ENCODE measurements at places on chromosomes 6 and 20.

DNA sequence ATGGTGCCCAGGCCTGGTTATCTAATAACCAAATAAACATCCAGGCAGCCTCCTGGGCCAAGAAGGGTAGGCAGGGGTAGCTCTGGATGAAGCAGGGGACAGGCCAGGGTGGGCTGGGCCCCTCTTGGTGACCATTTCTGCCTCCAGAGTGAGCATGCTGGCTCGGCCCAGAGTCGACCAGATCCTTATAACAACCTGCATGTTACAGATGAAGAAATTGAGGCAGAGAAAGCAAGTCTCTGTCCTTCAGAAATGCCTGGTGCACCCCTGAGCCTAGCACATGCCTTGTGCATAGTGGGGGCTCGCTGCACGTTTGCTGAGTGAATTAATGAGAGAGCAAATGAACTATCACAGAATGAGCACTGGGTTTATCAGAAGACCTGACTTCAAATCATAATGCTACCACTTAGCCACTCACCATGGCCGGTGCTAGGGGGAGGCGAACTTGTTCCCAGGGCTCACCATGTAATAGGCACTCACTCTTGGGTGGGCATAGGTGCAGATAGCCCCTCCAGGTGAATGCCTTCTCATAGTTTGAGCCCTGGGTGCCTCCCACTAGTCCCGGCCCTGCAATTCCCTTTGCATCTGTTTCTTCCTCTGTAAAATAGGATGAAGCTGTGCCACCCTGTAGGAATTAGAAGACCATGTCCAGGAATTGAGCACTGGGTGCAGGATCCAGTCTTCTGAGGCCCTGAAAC lies 3.8 kb upstream of the APCDD1L start:
- DNase-seq, result no peak

DNA sequence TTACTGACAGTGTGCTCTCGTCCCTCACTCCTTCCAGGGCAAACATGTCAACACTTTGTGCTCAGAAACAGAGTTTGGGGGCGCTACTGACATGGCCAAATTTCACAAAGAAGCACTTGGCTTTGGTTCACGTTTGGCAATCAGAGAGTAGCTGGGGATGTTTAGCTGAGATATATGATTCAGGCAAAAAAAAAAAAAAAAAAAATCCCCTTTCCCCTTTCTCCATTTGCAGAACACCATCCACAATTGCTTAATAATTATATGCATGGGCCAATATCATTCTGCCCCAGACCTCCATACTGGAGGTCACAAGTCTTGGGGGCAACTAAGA lies 128.4 kb upstream of the ADGRF1 start:
- no peak for DNase-seq

- DNase-seq, result no peak
These were observed 190.4 kb upstream of the JAG1 start for GRCh38 chr20:10864076-10864672.

DNA sequence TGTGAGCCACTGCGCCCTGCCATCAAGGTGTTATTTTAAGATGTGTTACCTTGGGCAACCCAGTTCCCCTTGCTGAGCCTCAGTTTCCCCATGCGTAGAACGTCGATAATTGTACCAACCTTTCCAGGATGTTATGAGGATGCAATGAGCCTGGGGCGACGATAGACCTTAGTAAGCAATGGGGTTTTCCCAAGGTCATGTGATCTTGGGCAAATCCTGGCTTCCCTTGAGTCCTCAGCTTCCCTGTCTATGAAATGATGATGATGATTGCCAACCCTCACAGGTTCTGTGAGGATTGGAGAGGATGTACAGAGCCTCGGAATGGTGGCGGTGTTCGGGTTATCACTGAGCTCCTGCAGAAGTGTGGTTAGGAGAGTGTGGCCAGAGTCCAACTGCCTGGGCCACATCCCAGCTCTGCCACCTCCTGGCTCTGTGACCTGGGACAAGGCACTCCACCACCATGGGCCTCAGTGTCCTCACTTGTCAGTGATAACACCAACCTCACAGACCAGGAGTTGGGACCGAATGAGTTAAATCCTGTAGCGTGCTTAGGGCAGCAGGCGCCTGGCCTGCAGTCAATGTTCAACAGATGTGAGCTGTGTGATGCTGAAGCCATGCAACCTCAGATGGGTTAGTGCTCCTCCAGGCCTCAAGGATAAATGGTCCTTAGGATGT lies 23.4 kb downstream of the SIRPA start:
- no peak for DNase-seq

DNA sequence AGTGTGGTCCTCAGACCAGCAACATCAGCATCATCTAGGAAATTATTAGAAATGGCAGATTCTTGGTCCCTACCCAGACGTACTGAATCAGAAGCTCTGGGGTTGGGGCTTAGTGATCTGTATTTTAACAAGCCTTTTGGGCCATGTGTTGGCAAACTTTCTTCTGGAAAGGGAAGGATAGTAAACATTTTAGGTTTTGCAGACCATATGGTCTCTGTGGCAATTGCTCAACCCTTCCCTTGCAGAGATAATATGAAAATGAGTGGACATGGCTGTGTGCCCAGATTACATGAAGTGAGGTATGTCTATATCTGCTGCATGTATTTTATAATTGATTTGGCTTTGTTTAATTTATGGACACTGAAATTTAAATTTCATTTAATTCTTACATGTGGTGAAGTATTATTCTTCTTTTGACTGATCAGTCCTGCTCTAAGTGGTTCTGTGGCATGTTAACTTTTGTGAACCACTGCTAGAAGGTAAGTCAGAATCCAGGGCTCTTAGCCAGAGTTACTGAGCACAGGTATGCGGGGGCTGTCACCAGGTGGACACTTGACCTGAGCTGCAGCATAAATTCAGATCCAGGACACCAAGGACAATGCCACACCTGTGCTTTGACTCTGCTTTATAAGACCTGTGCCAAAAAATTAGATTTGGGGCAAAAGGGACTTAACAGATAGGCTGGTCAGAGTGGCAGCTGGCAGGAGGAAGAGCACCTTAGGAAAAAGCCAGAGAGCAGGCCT lies 43.2 kb downstream of the LY86 start:
- no peak for DNase-seq

GRCh38 chr6:90765491-90765890 lies 178.6 kb upstream of the MAP3K7 start:
- DNase-seq, result no peak

DNA sequence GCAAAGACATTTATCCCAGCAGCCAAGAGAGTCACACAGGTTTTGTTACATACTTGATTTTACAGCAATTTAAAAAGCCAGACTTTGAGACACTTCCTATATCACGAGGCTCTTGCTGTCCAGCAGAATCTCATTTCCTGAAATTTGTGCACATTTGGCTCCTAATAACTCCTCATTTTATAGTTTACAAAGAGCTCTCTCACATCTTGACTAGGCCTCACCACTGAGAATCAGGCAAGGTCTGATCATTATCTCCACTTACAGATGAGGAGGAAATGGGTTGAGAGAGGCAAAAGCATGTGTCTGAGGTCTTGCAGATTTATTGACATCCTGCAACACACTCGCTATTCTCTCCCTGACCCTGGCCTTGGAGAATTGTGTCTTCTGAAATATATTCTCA lies 426.8 kb downstream of the MAFB start:
- DNase-seq, result no peak

DNA sequence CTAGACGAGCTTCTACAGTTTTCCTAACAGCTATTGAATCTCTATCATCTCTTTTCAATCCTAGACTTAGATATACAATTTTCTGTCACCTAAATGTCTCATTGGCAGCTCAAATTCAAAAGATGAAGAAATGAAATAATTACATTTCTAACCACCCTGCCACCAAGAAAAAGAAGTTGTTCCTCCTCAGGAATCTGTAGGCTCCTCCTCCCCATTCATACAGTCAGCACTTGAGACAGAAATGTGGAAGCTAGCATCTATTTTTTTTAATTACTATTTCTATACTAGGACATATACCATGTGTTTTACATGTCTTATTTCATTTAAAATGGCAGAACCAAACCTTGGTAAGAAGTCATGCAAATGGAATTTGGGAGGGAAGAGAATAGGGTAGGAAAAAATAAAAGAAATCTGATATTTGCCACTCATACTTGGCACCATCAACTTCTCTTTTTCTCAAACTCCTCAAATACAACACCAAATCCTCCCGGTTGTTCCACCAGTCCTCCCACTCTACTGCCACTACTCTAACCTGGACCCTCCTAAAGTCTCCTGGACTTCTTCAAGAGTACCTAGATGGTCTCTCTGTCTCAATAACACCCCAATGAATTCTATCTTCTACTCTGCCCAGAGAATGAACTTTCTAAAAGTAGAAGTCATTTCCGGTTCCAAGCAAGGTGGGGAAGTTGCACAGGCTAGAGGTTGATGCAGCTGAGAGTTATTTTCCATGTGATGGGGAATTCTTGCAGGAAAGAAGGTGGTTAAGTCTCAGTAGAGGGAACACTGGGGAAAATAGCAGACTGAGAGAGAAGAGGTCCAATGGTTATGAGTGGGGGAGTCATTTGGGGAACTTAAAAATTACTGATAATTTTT lies 54.1 kb downstream of the ATXN1 start:
- DNase-seq, result no peak

GRCh38 chr6:116060572-116061283 lies at the start of gene FRK:
FRK (minus strand) TSS chr6:116060891; CDS start chr6:116060311, 580 bp downstream.
- no peak for DNase-seq

DNA sequence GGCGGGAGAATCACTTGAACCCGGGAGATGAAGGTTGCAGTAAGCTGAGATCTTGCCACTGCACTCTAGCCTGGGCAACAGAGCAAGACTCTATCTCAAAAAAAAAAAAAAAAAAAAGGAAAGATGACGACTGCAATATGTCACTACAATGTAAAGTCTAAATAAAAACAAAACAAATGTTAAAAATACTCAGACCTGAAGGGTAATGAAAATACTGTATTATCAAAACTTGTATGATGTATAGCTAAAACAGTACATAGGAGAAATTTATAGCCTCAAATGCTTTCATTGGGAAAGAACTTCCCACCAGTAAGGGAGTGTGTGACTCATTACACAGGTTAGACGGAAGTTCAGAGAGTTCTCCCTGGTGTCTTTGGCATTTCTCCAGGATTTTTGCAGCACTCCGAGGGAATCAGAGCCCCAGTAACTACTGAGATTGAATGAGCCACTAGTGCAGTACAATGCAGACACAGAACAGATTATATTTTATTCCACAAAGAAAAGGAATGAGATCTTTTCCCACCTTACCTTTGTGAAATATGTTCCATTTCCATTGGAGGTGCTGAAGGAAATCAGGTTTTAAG lies 12.5 kb upstream of the RALGAPB start:
- DNase-seq, result no peak

DNA sequence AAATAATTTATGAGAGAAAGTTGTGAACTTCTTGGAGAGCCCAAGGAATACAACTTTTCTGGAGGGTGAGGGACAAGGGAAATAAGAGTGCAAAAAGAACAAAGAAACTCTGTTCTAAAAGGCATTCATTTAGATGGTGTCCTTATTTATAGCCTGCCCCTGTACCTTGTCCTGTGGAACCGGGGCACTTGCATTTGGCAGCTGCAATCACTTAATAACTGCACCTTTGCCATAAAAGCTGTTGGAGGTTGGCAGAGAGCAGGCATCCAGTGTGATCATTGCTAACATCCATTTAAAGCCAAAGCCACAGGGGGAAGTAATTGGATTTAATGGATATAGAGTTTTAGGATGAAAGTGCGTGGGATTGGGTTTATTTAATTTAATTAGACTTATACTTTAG lies 50.8 kb upstream of the SGK1 start:
- DNase-seq, result no peak

DNA sequence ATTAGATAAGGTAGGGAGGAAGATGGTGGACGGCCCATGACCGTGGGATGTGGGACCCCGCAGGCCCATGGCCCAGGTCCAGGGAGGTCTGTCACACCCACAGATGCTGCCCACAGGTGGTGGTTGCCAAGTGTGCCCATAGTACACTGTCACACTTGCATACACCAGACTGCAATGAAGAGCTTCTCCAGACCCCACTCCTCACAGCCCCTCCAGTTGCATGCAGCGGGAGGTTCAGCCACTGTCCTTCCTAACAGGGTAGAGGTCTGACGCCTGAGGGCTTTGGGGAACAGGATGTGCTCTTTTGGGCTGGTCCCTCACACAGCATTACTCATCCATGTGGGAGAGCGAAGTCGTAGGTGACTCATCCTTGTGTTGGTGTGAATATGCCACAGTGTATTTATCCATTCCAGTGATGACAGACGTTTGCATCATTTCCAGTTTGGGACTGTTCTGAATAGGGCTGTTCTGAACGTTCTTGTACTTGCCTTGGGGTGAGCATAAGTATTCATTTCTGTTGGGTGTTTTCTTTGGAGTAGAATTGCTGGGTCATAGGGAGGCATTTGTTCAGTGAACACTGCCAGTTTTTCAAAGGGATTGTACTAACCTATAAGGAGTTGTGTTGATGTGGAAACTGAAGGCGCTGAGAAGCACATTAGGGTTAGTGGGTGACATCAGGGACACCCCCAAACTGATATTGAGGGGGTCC lies 10.1 kb upstream of the PYGB start:
- peak; percentile 79 for DNase-seq

Data from stimulated activated CD4-positive, alpha-beta T cell treated with anti-CD3 and anti-CD28 coated beads, Interleukin-15, amount 100 ng/mL, for 24 hours (primary cell).